Sigmoid colon (tissue), 7 donors: ENCODE measurements at places on chromosomes 4 and X.

DNA sequence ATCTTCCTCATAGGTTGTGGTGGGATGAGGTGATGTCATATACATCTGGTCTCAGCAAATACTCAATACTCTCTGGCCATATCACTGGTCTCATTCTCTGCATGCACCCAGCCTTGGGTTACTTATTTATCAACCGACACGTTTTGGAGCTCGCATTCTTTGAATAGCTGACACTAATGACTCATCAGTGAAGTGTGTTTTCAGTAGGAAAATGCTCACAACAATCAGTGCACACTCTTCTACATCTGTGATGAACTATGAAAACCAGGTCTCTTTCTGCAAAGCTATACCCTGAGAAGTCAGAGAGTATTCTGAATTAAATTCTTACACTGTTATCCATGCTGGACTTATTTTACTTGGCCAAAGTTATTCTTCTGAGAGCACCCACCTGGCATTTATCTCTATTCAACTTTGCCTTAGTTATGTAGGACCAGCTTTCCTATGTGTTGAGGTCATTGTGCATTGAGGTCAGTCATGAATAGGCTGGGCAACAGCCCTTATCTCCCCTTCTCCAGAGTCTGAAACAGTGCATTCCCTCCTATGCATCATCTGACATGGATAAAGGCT, 58.7 kb upstream of the DHX15 start:
- DNase-seq: no peak

GRCh38 chr4:88138561-88138960, 19.9 kb downstream of the ABCG2 start:
- no peak for DNase-seq

DNA sequence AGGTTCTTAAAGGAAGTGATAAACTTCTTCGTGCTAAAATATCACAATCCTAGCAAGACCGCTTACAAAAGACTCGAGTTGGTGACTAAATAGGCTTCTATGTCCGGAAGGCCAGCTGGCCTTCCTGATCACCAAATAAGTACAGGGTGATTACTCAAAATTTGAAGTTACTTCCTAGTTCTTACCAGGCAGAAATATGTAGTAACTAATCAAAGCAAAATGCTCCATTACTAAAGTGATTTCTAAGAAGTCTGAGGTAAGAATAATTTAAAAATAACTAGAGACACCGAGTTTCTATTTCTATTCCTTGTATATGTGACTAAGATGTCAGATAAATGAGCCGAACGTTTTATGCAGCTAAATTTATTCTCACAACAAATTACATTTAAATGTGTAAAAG, 62.2 kb downstream of the NSUN7 start:
- no peak for DNase-seq

GRCh38 chr4:135274416-135274815, 1072.8 kb upstream of the PABPC4L start:
- no peak for DNase-seq

GRCh38 chrX:12580548-12580947, 210.7 kb upstream of the PRPS2 start:
- DNase-seq: no peak

DNA sequence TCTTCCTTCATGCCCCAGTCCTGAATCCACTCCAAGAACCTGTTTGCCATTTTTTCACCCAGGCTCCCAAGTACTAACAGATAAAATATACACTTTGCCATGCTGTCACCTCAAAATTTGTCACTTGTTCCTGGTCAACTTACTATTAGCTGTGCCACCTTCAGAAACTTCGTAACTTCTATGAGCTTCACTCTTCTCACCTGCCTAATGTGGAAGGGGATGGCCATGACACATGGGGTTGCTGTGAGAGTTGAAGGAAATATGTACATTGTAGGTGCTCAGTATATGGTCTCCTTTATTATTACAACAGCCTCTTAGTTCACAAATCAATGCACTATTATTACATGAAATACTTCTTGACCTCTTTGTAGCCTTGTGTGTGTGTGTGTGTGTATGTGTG, 10.4 kb downstream of the TMSB4X start:
- no peak for DNase-seq
